Hypothalamus (tissue), 51 donors: ENCODE measurements at places on chromosomes 5 and 9.

- no peak for DNase-seq
Observed at GRCh38 chr5:80147119-80147815, 108.6 kb downstream of the SERINC5 start.

GRCh38 chr5:179616002-179616594, 7.4 kb downstream of the HNRNPH1 start:
- no peak for DNase-seq

GRCh38 chr5:116563736-116564308, 10.8 kb downstream of the SEMA6A start:
- DNase-seq, result no peak

GRCh38 chr5:85990998-85991397, 626.7 kb upstream of the COX7C start:
- DNase-seq, result no peak

GRCh38 chr9:131739959-131740648, at the start of gene RAPGEF1:
RAPGEF1 (minus strand) TSS chr9:131740076; CDS start chr9:131739830, 246 bp downstream.
- peak; percentile 58 for DNase-seq

GRCh38 chr5:91639744-91640143, 256.6 kb upstream of the ARRDC3 start:
- DNase-seq, result no peak

GRCh38 chr5:173383711-173384110, 55.5 kb upstream of the STC2 start:
- DNase-seq, result no peak

DNA sequence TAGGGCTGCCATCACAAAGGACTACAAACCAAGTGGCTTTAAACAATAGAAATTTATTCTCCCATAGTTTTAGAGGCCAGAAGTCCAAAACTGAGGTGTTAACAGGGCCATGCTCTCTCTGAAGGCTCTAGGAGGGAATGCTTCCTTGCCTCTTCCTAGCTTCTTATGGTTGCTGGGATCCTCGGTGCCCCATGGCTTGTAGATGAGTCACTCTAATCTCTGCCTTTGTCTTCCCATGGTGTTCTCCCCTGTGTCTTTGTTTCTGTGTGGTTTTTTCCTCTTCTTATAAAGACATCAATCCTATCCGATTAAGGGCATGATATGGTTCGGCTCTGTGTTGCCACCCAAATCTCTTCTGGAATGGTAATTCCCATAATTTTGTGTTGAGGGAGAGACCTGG, 178.8 kb upstream of the NREP start:
- no peak for DNase-seq

- no peak for DNase-seq
Observed at GRCh38 chr9:114196979-114197622, 41.8 kb downstream of the COL27A1 start.

DNA sequence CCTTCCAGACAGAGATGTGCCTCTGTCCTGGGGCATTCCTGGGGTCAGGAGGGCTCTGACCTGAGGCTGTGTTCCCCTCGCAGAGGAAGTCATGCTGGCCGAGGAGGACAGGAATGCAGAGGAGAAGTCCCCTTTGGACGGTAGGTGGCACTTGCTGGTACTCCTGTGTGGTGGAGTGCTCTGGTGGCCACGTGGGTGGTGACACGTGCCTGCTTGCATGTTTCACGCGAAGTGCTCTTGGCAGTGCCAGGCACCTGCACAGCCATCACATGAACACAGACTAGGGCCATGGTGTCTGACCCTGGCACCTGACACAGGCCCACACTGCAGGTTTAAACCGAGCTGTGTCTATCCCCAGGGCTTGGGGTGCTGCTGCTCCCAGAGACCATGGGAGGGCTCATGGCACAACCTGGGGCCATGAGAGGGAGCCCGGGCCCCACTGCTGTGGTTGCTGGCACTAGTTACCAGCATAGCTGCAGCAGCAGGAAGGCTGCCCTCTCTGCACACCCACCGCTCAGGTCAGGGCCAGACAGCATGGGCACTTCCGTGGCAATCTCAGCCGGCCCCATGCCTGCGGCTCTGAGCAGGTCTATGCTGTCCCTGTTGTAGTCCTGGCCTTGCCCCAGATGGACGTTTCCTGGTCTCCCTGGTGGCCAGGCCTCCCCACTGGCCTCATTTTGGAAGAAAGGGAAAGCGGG, 79.3 kb downstream of the CACNA1B start:
- DNase-seq, result no peak

DNA sequence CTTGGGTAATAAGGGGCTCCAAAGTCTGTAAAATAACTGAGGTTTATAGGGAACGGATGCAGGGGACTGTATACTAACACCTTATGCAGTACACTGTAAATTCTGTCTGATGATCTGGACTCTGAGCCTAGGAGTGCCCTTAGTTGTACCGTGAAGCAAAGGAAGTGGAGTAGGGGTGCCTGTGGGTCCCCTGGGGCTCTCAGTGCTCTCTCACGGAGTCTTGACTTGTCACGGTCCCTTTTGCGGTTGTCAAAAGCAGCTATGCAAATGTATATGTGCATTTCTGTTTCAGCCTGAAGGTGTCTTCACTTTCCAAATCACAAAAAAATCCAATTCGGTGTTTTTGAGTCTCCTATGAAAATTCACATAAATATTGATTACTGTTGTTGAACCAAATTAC, 17.8 kb downstream of the DMRT1 start:
- DNase-seq, result no peak

GRCh38 chr9:98834386-98834785, 26.9 kb downstream of the GALNT12 start:
- DNase-seq, result no peak

DNA sequence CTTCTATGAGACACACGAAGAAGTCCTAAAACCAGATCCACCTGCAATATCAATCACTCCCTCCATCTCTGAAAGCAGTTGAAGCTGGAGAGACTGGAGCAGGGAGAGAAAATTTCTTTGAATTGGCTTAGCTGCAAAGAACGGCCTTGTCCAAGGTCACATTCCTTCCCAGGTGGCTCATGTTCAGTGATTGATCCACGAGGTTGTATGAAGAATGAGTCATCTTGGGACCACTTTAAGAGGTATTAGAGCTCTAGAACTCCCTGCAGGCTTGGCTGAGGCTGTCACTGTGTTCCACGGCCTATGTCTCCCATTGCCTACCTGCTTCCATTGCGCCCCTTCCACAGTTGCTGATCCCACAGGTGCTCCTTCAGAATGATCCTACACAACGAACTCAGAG, 68.2 kb downstream of the HMHB1 start:
- DNase-seq, result no peak

DNA sequence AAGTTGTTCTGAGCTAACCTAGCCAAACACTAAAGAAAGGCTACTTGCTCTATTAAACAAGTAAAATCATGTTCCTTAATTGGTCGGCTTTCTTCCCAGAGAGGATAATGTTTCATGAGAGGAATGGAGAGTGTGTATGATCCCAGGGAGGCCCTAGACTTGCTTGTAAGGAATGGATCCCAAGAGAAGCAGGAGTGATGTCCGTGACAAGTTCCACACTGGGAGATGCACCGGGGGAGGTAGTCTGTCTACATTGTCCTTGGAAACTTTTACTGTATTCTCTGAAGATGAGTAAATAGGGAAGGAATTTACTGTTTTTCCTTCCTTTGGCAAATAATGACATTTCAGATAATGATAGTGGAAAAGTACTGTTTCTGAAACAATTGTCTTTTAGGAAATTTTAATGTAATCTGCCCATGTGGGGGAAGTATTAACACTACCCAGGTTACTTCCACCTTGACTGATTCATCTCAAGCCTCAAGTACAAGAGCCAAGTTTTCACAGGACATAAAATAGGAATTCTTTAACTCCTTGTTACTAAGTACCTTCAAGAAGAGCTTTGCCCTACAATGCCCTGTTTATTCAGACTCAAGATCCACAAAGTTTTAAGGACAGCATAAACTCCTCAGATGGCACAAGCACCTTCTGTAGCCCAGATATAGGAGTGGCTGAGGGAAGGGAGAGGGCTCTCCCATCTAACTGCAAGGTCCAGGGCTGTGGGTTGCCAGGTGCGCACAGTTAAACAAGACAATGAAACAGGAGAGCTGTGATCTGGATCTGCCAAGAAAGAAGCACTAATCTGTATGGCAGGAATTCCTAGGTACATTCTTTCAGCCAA, 152.1 kb downstream of the GNA14 start:
- DNase-seq, result no peak

GRCh38 chr5:179801304-179802206, 5.1 kb downstream of the MGAT4B start:
- DNase-seq, result no peak

GRCh38 chr5:82679660-82680059, 397.5 kb downstream of the TMEM167A start:
- no peak for DNase-seq

DNA sequence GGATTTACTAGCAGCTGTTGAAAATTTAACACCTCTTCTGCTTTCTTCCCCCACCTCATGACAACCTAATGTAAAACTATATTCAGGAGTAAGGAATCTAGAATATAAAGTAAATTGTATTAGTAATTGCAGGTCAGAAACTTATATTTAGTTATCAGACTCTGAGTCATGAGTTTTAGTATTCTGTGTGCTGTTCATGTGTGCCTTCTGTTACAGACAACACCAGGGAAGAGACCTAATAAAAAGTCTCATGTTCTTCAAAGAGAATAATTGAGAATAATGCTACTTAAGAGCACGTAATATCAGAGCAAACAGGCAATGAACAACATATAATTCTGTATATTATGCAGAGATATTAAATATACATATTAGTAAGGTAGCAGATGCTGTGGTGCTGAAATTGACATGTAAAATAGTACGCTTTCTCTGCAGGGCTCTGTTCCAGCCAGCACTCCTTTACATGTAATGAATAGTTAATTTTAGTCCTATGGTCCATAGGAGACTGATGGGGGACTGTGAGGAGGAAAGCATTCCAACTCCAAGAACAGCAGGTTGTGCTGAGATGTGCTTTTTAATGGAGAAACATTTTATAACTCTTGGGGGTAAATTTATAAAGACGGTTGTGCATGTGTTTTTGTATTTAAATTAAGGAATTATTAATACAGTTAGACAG, 106.4 kb downstream of the ZSWIM6 start:
- no peak for DNase-seq

- DNase-seq, result no peak
Observed at GRCh38 chr9:89706731-89707191, 101.9 kb downstream of the GADD45G start.
